Activated T-cell treated with anti-CD3 and anti-CD28 coated beads for 24 hours (primary cell): ENCODE measurements at places on chromosomes 12 and 14.

GRCh38 chr12:12356896-12357718 is at the start of gene BORCS5:
Gene BORCS5 (plus strand): TSS chr12:12357078. CDS start chr12:12357452, 374 bp downstream.
- peak; percentile 97 for DNase-seq

DNA sequence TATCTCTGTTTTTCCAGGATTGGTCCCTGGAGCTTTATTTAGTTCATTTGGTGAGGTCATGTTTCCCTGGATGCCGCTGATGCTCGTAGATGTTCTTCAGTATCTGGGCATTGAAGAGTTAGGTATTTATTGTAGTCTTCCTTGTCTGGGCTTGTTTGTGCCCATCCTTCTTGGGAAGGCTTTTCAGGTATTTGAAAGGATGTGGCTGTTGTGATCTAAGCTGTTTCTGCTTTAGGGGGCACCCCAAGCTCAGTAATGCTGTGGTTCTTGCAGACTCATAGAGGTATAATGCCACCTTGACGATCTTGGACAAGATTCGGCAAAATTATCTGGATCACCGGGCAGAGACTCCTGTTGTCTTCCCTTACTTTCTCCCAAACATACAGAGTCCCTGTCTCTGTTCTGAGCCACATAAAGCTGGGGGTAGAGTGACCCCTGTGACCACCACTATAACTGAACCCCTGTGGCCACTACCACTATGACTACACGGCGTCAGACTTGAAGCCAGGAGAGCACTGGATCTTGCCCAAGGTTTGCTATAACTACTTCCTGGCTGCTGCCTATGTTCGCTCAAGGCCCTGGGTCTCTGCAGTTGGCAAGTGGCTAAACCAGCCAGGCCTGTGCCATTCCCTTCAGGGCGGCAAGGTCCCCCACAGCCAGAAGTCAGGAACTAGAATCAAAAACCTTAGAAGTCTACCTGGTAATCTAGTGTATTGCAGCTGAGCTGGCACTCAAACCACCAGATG is 40.9 kb downstream of the FGD4 start:
- DNase-seq: no peak

DNA sequence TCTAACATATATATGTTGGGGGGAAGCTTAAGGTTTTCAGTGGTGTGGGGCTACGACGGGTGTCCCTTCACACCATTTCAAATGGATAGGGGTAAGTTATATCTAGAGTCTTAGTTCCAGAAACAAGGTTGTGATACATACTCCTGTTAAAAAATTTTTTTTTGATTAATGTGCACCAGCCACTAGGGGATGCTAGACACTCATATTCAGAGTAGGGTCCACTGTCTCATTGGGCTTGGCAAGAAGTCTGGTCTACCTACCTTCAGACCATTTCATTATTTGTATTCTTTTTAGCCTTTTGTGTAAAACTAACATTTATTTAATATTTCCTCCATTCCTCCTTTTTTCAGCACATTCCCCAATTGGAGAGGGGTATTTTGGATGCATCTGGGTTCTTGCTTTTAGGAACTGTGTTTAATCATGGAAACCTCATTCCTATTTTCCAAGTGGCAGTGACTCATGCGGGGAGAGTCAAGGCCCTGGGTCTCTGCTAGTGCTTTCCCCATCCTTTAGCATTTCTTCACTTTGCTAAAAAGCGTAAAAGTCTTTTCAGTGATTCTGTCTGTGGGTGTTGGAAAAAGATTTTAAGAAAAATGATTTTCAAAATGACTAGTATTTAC is 33.4 kb downstream of the ANO4 start:
- DNase-seq: no peak

GRCh38 chr12:93570552-93571364 is 1.7 kb upstream of the SOCS2 start:
- DNase-seq: peak; percentile 83

GRCh38 chr14:100340423-100340813 is 17.3 kb downstream of the SLC25A47 start:
- no peak for DNase-seq

GRCh38 chr12:12779529-12779928 is 5.9 kb upstream of the APOLD1 start:
- no peak for DNase-seq

DNA sequence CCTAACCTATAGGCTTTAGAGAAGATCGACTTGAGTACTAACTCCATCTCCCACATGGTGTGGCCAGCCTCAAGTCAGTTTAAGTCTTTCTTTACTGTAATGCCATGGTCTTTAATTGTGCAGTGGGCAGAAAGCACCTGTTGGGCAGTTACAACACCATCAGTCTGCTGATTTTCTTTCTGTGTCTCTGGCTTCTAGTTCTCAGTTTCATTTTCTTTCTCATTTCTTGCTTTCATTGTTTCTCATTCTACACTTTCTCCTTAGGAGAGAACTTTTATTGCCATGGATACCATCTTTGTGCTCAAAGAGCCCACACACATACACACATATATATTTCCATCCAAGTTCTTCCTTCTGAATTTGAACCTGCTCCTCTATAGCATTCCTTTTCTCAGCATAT is 96.1 kb upstream of the SLC16A7 start:
- DNase-seq: no peak

DNA sequence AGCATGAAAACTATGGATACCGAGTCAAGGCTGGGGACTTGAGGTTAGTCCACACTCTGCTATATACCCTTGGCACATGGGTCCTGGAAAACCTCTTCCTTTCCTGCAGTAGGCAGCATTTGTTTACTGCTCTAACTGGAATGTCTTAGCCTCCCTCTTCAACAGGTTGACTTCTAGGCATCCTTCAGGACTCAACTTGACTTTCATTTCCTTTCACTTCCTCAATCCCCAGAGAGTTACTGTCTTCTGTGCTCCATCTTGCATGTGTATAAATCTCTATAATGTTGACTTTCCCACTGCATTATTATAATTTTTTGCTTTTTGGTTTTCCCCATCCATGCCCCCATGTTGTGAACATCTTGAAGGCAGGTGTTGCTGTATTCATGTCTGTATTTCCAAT is 107.9 kb downstream of the VRK1 start:
- DNase-seq: no peak

GRCh38 chr12:13099844-13100604 is 3.4 kb downstream of the GSG1 start:
- no peak for DNase-seq

DNA sequence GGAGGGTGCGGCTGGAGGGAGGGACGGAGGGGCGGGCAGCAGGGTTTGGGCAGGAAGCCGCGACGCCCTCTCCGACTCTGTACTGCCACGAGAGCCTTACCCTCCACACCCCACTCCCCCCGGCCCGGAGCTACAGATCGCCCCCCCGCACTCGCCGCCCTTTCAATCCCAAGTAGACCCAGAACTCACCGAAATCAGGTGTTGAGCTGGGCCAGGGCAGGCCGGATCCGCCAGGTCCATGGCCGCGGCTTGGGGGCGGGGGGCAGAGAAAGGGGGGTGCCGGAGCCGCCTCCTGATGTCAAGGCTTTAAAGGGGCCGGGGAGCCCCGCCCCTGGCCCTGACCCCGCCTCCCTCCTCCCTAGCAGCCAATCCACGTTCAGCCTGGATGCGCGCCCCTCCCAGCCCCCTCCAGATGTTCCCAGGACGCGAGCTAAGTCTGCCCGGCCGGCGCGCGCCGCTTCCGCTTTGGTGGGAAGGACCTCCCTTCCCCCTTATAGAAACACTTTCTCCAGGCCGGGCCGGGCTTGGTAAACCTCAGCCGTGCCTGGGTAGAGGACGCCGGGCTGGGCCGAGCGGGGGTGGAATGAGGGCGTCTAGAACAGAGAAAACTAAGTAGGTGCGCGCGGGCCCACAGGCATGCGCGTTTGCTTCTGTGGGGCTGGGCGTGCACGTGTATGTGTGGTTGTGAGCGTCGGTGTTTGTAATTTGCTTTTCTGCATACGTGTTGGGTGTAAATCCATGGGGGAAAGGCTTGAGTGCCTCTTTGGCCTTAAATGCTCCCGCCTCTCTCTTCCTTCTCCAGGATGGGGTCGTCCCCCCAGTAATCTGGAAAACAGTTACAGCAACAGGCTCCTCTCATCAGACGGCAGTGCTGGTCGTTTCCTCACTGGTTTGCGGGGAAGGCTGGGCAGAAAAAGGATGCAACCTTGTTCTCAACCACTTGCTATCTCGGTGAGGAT is at the start of gene NCKAP5L:
Gene NCKAP5L, minus strand, starts transcription at position 281 of the 959 bp plus-strand sequence. CDS start 24,369 bp downstream, outside the sequence.
- peak; percentile 91 for DNase-seq

DNA sequence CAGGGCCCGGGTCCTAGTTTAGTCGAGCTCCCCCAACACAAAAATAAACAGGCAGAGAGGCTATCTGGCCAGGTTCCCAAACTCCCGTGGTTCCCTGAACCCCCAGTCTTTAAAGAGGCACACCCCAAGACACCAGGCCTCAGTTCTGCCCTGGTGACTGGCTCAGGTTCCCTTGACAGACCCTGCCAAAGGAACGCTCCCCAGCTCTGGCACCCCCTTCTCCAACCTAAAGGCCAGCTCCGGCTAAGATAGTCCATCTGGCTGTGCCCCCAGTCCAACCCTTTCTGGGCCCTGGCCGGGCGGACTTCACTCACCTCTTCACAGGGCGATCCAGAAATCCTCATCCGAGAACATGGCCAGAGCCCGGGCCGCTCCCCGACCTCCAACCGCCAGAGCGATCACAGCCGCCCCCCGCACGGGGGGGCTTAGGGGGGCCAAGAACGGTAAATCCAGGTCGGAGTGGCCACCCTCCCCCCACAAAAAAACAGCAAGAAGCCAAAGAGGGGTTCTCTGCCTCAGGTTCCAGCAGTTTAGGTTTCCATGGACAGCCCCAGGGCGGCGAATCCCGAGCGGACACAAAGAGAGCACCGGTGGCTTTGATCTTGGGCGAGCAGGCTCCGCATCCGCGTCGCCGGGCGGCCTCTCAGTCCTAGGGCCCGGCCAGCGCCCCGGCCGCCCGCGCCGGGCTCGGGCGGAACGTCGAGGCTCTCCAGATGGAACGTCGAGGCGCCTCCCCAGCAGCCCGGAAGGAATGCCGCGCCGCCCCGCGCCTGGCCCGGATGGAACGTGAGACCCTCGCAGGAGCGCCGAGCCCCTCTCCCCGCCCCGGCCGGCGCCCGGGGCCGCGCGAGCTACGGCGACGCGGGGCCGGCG is 1.1 kb downstream of the KMT2D start:
- DNase-seq: no peak

DNA sequence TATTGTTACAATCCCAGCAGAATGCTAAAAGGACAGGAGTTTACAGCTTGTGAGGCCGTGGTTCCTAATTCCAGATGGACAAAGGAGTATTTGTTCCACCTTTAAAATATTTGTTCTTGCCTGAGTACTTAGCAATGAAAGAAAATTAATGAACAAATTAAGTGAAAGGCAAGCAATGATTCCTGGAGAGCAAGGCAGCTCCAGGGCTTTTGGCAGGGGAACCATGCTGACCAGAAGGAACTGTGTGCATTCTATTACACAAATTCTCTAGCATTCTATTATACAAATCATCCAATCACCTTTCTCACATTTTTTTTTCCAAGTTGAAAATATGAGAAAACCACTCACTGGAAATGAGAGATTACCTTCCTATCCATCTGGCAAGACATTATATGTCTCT is 1.8 kb upstream of the BMAL2 start:
- DNase-seq: no peak

GRCh38 chr12:131044136-131044535 is 90.4 kb downstream of the ADGRD1 start:
- DNase-seq: no peak

DNA sequence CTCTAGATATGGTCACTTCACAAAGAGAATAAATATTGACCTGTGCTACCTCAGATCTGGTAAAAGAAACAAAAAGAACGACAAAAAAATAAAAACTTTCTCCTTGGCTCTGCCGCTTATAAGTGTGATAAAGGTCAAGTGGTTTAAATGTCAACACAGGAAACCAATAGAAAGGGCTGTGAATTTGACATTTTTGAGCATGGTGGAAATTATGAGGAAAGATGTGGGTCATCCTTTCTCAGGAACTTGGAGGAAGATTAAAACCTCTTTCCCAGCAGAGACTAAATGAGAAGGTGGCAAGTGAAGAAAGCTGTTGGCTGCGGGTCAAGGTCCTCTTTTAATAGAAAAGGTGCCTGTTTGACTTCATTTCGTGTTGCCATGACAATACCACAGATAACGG is 28.2 kb downstream of the TESPA1 start:
- no peak for DNase-seq

DNA sequence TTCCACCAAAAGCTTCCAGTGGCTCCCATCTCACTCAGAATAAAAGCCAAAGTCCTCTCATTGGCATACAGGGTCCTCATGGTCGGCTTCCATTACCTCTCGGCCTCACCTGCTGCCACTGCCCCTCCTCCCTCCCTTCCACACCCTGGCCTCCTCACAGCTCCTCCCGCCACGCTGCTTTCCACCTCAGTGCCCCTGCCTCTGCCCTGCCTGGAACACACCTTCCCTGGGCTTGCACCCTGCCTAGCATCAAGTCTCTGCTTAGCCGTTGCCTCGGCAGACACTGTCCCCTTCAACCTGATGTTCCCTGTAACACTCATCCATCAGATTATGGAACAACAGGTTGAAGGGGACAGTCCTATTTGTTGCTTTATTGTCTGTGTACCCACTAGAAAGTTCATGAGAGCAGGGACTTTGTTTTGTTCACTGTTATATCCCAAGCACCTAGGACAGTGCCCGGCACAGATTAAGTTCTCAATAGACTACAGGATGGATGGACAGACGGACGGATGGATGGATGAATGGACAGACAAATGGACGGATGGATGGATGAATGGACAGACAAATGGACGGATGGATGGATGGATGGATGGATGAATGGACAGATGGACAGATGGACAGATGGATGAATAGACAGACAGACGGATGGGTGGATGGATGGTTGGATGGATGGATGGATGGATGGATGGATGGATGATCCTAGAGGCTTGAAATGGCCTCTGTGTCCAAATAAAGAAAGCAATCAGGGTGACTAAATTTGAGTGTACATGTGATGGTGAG is 14.9 kb downstream of the FIGNL2 start:
- DNase-seq: no peak

DNA sequence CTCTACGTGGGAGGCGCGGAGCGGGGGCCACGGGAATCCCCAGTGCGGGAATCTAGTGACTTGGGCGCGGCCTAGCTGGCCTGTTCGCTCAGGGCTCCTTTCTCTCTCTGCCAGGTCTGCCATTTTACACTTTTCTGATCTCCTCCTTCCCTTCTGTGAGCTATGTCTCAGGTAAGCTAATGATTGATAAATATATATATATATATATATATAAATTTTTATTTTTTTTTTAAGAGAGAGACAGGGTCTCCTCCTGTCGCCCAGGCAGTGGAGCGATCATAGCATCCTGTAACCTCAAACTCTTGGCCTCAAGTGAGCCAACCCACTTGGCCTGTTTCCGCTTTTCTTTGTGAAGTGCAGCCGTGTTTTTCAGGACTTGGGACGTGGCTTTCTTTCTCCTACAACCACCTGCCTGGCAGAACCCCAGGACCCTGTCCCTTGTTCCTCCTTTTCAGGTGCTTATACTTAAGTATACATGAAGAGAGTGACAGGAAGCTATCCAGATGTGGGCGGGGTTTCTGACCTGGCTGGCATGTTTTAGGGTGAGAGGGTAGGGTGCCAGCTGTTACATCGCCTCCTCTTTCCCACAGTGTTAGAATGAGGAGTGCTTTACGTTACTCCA is 547 bp downstream of the ZNF140 start:
- DNase-seq: no peak

GRCh38 chr14:55589171-55589570 is 9.2 kb downstream of the KTN1 start:
- no peak for DNase-seq

GRCh38 chr12:30187426-30187825 is 403.7 kb upstream of the TMTC1 start:
- no peak for DNase-seq
